NCI-H2029 treated with DMSO at 0.1 percent for 48 hours (cell line): ENCODE measurements at places on chromosomes 2 and 18.
A peak's percentile ranks its signal among the peaks of the same experiment; 100 is the strongest.

DNA sequence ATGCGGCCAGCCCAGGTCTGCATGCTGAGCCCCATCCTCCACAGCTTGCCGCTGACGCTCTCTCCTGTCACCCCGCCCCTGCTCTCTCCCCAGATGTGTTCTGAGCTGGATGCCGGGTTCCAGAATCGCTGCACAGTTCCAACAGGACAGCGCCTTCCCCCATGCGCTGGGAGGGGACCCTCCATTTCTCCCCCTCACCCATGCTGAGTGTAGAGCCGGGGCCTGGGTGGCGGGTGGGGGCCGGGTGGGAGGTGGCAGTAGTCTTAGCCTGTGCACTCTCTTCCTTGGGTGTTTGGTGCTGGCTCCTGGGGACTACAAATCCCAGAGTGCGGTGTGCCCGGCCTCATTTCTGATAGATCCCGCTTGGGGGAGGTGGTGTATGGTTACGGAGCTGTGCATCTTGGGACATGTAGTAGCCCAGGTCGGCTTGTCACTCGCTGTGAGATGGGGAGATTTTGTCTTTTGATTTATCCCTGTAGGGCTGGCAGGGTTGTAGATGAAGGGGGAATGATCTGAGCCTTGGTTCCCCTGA is 6.8 kb downstream of the DNAJB2 start:
- no peak for DNase-seq

DNA sequence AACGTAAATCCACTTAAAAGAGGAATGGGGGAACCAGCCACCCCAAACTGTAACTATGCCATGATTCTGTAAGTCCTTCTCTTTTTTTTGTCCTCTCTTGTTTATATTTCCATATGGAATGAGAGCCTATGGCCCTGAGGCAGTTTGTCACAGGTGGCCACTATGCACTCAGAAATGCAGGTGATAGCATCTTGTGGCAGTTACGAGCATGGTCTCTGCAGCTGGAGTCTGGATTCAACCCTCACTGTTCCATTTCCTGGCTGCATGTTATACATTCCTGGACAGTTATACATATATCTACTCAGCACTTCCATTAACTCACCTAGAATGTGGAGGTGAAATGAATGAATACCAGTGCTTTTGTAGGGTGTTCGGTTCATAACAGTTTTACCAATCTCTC is 291.5 kb upstream of the FANCL start:
- no peak for DNase-seq

GRCh38 chr18:59769129-59769865 is 72.1 kb upstream of the CCBE1 start:
- DNase-seq, result no peak

DNA sequence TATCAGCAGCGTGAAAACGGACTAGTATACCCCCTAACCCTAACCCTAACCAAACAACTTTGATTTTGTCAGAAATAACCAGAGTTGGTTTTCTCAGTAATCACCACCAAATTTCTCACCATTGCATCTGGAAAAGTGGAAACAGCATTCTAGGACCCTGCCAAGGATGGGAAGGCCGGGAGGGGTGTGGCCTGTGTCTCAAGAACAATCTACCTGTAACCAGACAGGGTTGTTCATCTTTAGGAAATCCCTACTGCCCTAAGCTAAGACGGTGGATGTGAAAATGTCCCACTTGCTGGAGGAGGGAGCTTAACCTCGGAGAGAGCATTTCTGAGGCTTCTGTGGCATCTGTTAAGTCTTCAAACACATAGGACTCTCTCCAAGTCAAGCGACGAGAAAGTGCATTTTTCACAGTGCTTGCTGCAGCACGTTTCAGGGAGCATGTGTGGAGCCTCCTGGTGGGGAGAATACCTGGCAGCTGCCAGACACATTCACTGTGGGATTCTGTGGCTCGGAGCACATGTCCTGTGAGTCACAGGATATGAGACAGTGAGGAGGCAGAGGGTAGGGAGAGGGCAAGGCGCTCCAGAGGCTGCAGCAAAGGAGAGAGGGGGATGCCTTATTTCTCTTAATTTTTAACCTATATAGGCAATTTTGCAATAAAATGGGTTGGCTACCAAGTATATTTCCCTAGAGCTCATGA is 207.5 kb downstream of the SPP2 start:
- no peak for DNase-seq

DNA sequence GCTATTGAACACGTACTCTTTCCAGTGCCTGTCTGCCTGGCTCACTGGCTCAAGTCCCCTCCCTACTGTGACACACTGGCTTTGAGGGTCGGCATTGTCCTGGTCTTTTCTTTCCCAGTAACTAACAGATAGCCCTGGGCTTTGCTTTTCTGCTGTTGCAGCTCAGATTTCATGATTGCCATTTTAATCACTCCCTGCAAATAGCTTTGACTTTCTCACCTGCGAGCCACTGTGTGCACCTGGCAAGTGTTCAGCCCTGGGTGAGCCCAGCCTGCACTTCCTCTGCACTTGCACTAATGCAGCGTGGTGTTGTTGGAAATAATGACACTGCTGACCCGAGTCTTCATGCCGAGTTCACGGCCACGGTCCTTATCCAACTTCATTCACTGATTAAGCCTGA is 52.9 kb downstream of the DCDC2C start:
- DNase-seq, result peak; percentile 44

DNA sequence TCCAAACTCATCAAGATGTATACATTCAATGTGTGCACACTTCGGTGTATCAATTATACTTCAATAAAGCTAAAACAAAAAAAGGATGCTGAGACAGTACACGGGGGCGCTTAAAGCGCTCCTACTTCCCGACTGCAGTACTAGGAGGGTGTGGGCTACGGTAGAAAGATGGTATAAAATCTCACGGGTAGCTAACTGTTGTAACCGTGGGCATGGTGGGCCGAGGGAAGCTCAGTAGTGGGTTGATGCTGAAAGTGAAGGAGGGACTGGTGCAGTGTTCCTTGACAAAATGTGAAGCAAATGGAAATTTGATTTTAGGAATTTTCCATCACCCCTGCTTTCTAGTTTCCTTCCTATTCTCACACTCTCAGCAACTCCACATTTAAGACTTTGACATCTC is 42.6 kb upstream of the DARS1 start:
- no peak for DNase-seq

DNA sequence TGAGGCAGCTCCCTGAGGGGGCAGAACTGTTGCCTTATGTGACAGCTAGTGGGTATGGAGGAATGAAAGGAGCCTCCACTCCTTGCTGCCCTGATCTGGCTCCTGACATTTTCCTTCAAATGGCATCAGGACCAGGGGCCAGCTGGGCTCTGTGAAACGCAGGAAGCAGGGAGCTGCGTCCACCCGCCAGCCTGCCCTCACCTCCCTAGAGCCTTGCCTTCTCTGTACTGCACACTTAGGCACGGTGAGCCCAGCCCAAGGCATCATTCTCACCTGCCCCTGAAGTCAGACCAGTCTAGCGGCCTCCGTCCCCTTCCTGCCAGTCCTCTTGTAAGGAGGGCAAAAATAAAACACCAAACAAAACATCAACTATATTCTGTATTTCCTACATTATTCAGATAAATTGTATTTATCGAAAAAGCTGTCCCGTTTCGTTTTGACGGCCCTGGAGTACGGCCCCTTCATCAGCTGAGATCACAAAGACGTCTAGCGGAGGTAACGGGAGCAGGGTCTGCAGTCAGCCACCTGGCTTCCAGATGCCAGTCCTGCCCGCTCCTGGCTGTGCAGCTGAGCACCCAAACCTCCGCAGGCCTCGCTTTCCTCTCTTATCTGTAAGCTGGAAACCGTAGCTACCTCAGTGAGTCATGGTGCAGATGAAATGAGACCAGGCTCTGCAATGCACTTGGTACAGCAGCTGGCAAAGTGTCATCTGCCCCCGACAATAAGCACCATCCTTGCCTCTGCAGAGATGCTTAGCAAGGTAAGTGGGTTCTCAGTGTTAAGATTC is 6.9 kb upstream of the CTDP1 start:
- DNase-seq, result no peak

DNA sequence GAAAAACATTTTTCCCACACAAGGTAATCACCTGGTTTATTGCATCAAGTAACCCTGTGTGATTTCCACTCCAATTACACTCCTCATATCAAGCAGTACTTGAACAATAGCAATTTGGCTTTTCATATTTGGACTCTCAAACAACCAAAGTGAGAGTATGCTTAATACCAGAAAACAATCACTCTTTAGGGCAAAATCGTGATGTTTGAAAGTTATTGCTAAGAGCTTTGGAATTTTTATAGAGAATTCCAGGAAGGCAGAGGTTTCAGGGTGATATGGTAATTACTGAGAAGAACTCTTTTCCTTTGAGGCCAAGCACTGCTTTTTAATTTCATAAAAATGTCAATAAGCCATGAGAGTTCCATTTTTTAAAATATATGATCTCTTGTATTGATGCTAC is 779.5 kb upstream of the LRRTM1 start:
- no peak for DNase-seq
